ENCODE measurements at places on chromosomes 7 and 10.

- DNase-seq: peak; percentile 89
Measured at GRCh38 chr10:65570143-65571010, 1355.5 kb upstream of the LRRTM3 start.

DNA sequence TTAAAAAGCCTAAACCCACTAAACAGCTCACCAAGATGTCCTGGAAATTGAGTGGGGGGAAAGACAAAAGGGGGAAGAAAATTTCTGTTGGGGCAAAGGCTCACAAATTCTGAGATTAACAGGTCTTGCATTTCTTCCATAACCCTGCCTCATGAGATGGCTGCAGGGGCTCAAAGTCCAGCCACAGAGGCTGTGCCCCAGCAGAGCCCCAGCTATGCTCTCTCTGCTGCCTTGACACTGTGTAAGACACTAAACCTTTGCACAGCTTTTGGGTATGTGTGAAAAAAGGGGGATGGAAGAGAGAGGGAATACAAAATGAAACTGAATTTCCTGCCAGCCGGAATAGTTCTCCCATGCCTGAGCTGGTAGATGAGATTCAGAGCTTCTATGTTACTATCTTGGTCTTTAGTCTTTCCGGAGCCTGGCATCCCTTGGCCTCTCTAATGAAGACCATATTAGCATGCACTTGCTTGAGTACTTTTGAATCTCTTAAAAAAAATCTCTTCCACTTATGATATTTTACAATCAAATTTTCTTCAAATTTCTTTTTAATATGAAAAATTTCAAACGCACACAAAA, 240.0 kb upstream of the IMMP2L start:
- no peak for DNase-seq

DNA sequence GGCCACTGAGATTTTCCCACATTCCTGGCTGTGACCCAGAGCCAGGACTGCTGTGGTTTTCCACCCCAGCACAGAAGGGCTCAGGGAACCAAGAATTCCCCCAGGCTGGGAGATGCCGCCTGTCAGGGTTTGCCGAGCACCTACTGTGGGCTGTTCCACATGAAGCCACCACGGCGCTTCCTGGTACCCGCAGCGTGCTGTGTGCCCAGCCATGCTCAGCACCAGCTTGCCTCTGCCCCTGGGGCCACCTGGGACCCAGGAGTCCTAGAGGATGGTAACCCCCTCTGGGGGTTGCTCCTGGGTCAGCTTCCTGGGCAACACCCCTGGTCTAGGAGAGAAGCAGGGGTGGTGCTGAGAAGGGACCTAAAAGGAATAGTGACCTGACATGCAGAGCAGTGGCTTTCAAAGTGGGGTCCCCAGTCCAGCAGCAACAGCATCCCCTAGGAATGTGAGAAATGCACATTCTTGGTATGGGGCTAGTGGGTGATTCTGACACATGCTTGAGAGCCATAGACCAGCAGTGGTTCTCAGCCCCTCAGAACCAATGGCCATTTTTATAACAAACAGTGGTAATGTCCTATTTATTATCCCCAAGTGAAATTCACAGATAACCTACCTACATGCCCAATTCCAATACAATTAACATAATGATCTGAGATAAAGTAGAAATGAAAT, 53.4 kb downstream of the TSPAN15 start:
- no peak for DNase-seq

DNA sequence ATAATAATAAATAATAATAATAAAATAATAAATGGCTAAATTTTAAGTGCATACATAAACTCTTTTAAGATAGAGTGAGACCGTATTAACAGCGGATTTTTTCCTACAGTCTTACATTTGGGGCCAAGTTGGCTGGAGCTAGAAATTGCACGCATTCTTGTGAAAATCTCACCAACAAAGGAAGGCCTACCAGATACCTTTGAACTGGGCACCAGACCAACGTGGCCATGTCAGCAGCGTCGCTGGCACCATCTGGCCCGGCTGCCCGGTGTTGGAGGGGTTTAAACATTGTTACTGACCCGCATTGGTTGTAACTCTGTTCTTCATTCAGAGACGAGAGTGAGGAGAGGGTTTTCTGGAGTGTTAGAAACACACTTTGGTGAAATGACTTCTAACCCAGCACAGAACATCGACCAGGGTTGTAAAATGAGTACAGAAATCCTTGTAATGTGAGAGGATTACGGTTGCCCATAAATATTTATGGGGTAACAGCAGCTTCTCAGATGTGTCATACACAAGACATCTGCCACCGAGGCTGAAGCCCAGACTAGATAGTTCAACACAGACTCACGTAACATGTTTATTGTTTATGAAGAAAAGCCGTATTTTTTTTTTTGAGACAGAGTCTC, 34.6 kb upstream of the UNCX start:
- DNase-seq: no peak

DNA sequence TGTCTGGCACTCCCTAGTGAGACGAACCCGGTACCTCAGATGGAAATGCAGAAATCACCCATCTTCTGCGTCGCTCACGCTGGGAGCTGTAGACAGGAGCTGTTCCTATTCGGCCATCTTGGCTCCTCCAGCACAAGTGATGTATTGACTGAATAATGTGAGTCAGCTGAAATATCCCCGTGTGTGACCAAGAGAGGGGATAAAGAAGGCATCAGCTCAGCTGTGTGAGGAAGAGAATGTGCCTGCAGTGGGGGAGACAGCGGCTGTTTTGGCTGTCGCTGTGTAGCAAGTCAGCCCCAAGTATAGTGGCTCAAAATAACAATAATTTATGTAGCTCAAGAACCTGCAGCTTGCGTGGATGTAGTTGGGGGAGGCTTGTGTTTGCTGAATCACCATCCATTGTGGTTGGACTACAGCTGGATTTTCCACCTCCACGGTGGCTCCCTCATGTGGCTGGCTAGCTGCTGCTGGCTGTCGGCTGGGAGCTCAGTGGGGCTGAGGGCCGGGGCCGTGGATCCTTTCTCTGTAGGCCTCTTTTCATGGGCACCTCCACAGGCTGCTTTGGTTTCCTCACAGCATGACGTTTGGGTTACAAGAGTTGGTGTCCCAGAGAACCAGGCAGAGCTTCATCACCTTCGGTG, 434.5 kb downstream of the CCSER2 start:
- DNase-seq: peak; percentile 16

DNA sequence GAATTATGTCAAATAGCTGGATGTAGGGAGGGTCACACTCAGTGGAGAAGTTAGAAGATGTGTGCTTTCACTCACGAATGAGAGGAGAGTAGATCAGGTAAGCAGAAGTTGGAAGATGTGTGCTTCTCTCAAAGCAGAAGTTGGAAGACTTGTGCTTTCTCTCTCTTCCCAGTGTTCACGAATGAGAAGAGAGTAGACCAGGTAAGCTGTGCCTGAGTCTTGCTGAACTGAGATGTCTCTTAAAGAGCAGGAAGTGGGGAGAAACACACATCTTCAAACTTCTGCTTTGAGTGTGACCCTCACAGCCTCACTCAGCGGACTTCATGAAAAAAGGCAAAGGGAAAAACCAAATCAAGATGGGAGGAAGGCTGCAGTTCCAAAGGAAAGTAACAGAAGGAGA, 7.0 kb upstream of the TMEM243 start:
- no peak for DNase-seq

DNA sequence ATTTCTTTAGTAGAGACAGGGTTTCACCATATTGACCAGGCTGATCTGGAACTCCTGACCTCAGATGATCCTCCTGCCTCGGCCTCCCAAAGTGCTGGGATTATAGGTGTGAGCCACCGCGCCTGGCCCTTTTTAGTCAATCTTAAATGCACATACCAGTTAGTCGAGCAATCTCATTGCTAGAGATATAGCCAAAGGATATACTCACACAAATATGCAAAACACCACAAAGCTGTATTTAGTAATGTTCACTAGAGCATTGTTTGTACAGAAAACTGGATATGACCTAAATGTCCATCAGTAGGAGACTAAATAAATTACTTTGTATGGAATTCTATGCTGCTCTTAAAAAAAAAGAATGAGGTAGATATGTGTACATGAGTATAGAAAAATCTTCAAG, 24.5 kb upstream of the IL6 start:
- DNase-seq: no peak

GRCh38 chr7:106080300-106080987, 31.7 kb downstream of the SYPL1 start:
- DNase-seq: no peak

- no peak for DNase-seq
Measured at GRCh38 chr7:83415840-83416239, 233.1 kb downstream of the SEMA3E start.

DNA sequence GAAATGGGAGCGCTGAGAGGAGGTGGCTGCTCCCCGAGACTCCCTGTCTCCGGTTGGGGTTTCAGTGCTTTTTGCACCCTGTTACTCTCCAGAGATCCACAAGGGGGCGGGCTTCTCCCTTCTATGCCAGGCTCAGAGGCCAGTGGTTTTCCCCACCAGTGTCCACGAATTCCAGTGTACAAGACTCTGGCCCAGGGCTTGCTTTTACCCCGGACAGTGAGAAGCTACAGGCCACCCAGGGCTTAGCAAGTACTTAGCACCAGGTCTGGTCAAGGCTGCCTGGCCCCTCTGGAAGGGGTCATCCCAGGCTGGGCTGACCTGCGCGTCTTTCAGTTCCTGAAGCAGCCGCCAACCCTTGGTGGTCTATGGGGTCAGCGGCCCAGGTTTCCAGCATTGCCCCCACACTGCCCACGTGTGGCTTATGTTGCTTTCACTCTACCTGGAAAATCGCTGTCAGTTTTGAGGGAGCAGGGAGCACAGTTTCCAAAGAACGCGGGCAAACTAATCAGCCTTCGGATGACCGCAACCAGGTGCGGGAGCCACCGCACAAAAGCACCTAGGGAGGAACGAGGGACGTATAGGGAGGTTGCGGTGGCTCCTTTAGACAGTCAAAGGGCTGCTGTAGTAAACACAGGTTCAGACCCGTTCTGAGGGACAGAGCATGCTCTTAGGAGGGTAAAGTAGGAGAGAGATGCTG, 6.8 kb downstream of the CYP26A1 start:
- peak; percentile 58 for DNase-seq

- no peak for DNase-seq
Measured at GRCh38 chr10:103845972-103846371, 9.4 kb downstream of the SH3PXD2A start.

DNA sequence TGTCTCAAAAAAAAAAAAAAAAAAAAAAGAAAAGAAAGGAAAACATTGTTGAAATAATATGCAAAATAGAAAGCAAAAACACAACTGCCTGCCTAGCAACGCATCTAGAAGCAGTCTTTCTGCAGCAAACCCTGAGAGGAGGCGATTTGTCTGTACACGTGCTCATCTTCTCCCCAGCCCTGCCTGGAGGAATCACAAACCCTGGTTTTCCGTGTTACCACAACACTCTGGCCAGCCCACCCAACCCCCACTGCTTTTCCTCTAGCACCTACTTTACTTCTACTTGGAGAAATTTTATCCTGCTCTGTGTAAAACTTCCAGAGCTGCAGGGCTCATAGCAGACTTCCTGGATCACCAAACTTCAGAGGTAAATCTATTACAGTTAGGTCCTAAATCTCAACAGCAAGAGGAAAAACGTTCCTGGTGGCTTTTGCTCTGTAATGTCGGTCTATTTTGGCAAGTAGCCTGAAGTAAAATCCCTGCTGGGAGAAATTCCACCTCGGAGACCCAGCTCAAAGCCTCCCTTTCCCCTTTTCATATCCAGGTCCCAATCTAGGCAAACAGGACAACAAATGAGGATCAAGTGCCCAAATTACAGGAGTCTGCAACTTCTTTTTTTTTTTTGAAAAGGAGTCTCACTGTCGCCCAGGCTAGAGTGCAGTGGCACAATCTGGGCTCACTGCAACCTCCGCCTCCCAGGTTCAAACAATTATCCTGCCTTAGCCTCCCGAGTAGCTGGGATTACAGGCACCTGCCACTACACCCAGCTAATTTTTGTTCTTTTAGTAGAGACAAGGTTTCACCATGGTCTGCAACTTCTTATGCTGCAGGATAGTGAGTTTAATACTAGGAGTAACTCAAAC, 91.6 kb downstream of the DNMBP start:
- DNase-seq: peak; percentile 31

GRCh38 chr10:96295475-96295874, 8.8 kb upstream of the DNTT start:
- no peak for DNase-seq

DNA sequence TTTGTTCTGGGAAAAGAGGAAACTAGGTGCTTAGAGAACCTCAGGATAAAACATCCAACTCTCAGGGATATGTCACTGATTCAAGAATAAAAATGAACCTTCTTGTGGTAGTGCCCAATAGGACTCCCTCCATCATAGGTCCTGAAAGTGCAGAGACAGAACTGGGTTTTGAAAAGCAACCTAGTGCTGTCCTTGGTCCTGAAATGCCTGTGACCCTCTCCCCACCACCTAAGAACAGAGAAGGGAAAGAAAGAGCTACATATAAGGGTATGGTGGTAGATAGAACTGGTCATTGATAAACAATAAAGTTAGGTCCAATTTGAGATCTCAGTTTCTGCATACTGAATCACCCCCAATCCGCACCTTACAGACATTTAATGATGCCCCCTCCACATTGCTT, 953.3 kb downstream of the XPNPEP1 start:
- DNase-seq: no peak

GRCh38 chr7:108869070-108869469, 299.4 kb downstream of the DNAJB9 start:
- no peak for DNase-seq

DNA sequence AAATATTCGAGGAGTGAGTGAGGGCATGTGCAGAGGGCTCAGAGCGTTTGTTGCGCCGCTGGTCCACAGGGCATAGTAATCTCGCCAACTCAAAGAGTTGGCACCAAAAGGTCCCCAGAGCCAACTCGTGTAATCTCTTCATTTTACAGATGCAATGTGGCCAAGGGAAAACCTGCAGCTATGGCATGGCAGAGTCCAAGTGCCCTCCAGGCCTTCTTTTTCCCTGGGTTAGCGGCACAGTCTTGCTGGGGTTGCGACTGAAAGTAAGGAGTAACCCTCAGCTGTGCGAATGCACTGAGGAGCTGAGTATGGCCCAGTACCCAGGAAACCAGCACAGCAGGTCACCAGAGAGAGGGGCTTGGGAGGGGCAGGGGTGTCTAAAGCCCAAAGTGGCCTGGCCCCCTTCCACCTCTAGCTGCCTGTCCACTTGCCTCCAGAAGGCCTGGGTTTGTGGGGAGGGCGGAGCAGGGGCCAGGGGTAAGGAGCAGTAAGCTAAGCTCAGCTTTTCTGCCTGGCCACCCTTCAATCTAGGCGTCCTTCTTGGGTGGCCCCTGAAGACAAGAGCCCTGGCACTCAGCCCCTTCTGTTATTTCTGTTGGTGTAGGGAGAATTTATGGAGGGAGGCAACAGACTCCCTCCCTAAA, 3.3 kb upstream of the GAD2 start:
- DNase-seq: no peak

- no peak for DNase-seq
Measured at GRCh38 chr10:122227754-122228153, 43.3 kb upstream of the BTBD16 start.

DNA sequence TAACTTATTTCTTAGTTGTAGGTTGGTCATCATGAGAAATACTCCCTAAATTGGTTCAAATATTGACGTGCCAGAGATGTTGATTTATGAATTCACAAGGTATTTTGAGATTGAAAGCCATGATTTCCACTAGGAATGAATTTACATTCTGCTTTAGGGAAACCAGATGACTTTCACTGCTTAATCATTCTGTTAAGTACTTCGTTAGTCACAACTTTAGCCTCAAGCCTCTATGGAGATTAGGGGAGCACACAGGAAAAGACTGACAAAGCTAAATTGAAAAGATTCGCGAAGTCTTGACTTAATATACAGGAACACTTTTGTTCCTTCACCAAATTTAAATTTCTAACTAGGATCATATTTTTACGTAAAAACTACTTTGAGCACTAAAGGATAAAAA, 250.4 kb upstream of the CACNA2D1 start:
- no peak for DNase-seq

GRCh38 chr10:74898201-74898976, 72.0 kb downstream of the KAT6B start:
- DNase-seq: no peak

GRCh38 chr7:155263581-155264143, 34.0 kb upstream of the INSIG1 start:
- DNase-seq: peak; percentile 48
